Activated T-helper 17 cell treated with anti-CD3 and anti-CD28 coated beads, Interleukin-2, amount 50 U/mL, for 72 hours (primary cell): ENCODE measurements at places on chromosomes 5 and 9.

GRCh38 chr9:117302487-117302886 lies 112.4 kb downstream of the ASTN2 start:
- ATAC-seq = no peak

GRCh38 chr9:135343136-135343535 lies 136.4 kb upstream of the PPP1R26 start:
- no peak for ATAC-seq

DNA sequence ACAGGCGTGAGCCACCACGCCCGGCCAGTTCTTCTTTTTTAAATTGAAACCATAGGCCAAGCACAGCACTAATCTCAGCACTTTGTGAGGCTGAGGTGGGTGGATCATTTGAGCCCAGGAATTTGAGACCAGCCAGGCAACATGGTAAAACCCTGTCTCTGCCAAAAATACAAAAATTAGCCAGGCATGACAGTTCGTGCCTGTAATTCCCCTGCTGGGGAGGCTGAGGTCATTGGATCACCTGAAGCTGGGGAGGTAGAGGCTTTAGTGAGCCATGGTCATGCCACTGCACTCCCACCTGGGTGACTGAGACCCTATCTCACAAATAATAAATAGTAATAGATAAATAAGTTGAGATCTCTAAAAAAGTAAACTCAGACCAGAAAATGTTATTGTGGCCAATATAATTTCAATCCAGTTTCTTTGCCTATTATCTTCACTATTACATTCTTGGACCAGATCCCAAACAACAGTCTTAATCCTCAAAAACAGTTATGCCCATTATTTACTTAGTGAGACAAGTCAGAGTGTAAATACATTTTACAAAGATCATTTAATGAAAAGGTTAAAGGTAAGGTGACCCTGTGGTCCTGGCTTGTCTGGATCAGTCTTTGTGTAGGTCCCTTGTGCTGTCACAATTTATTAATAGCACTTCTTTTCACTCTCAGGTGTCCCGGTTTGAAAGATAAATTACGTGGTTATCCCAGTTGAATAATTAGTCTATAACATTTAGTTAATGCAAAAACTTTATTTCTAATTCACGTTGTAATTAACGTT lies 53.6 kb downstream of the RAB24 start:
- ATAC-seq = no peak

DNA sequence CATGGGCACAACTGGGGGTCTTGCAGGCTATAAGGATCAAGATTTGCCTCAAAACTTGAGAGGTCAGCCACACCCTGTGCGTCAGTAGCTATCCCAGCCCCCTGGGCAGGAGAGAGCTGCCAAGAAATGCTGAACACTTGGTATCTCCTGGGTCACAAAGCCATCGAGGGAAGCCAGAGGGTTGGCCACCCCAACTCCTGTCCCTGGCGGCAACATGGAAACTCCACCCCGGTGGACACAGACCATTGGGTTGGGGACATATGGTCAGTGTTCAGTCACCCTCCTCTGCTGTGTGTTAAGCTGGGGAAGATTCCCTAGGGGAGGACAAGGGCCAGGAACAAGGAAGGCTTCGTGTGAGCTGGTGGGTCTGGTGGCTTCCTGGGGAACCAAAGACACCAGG lies 140.6 kb downstream of the C5orf15 start:
- ATAC-seq = no peak

DNA sequence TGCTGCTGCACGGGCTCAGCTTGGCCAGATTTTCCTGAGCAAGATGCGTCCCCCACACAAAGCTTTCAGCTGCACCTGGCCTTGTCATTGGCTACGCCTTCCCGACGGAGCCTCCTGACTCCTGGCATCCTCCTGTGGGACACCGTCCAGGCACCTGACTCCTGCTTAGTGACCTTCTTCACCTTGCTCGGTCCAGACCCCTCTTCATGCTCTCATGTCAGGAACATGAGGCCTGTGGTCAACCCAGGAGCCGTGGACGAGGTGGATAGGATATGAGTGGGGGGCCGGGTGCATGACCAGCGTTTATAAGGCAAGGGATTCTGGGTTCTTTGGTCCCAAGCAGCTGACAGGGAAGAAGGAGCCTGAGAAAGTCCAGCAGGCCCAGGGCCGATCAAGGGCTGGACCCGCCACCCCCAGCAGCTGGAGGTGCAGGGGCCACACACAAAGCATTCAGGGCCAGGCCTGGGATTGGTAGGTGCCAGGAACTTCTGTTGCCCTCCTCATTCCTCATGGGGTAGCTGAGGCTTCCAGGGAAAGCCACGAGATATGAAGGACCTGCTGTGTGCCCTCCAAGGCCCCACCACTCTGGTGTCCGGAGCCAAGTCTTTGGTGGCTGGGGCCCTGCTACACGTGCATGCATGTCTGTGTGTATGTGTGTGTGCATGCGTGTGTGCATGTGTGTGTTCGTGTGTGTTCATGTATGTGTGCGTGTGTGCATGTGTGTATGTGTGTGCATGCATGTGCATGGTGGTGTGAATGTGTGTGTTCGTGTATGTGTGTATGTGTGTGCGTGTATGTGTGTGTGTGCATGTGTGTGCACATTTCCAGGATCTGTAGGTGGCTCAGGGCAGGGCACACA lies 34.9 kb downstream of the SLC6A3 start:
- ATAC-seq = no peak

DNA sequence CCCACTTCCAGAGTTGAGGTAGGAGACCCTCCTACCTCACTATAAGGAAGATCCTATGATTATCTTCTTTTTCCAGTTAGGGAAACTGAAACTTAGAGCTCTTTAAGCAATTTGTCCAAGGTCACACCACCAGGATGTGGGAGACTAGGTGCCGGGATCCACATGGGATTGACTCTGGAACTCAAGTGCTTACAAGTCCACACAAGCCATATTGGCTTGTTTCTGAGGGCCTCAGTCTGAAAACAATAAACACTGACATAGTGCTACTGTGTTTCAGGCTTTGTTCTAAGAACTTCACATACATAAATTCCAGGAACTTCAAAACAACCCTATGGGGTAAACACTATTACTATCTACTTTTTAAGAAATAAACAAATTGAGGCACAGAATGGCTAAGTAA lies 481.3 kb downstream of the ZSWIM6 start:
- ATAC-seq = no peak

GRCh38 chr9:105066275-105066865 lies 138.4 kb upstream of the ABCA1 start:
- no peak for ATAC-seq

DNA sequence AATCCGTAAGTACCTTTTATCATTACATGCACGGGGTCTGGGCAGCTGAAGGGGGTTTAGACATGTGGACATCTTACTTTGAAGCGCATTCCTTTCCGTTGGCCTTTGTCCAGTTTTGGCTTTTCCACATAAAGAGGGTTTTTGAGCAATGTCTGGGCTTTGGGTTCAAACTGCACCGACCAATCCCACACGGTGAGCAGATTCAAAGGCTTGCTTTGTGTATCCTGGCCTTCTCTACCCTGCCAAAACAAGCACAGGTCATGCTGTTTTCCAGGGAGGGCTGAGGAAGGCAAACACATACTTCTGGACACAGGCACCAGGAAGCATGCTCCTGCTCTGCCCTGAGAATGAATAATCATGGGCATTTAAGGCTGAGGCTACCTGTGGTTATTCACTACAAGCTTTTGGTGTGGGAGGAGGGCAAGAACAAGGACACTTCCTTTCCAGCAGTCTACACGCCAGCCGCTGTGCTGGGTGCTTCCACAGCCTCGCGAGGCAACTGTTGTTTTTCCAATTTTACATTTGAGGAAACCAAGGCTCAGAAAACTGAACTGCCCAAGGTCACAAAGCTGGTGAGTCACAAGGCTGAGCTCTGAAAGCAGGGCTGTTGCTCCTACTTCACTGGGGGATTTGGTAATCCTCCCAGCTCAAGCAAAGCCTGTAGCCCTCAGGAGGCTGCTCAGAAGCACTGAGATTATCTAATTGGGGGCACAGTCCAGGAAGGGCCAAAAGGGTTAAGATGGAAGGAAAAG lies 59.8 kb upstream of the GOLPH3 start:
- no peak for ATAC-seq

GRCh38 chr9:33024126-33024965 lies 727 bp upstream of the DNAJA1 start:
- ATAC-seq = peak; percentile 8

GRCh38 chr9:115649991-115650472 lies 503.6 kb upstream of the PAPPA start:
- no peak for ATAC-seq

GRCh38 chr5:126920291-126920690 lies 110.1 kb downstream of the MARCHF3 start:
- ATAC-seq = no peak

GRCh38 chr9:136551401-136552116 lies 5.7 kb upstream of the NOTCH1 start:
- ATAC-seq = peak; percentile 42

DNA sequence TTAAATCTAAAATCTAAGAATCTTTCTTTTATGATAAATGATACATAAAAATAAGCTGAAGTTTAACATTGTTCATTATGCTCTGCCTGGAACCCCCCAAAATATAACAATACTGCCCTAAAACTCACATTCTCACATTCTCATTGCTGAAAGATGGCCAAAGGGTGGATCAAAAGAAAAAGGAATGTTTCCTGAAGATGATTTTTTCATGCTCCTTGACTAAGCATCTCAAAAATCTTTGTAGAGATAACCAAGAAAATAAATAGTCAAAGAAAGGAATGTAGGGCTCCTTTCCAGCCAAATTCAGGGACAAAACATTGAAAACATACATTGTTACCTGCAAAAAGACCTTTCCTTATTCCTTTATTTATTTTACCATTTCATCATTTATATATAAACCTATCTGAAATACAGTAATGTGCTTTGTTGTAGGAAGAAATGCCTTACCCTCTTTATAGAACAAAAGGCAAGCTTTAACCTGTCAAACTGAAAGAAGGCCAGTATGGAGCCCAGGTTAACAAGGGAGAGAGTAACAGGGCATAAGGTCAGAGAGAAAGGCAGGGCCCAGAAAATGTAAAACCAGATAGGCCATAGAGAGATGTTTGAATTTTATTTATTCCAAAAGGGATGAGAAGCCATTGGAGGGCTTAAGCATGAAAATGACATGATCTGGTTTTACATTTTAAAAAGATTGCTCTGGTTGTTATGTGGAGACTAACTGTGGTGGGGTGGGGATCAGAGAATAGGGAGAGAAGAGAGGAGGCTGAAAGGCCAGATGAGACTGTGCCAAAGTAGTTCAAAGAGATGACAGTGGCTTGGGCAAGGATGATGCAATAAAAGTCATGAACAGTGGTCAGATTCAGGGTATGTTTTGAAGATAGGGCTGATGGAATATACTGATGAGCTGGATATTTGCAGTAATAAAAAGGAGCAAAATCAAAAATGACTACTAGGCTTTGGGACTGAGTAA lies 37.3 kb upstream of the CDK5RAP2 start:
- ATAC-seq = no peak

DNA sequence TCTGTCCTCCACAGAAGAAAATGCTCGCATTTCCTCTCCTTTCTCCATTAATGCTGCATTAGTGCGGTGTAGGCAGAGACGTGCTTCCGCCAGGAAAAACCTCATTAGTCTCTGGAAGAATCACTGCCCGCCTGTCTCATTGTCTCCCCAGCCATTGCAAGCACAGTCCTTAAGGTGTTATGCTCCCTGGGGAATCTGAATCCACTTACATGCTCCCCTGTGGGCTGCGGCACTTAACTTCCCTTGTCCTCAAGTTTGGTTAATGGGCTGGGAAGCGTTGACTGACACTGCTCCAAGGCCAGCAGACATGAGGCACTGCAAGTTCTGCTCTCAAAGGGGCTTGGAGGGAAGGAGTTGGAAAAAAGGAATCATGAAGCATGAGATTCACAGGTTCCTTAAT lies 41.6 kb downstream of the TARS1 start:
- no peak for ATAC-seq
